ENCODE measurements at places on chromosomes 7 and 10. TPM values are rescaled to one million over a fixed set of nuclear protein-coding genes. Genes with fewer than 3 reads are reported as not detected.

DNA sequence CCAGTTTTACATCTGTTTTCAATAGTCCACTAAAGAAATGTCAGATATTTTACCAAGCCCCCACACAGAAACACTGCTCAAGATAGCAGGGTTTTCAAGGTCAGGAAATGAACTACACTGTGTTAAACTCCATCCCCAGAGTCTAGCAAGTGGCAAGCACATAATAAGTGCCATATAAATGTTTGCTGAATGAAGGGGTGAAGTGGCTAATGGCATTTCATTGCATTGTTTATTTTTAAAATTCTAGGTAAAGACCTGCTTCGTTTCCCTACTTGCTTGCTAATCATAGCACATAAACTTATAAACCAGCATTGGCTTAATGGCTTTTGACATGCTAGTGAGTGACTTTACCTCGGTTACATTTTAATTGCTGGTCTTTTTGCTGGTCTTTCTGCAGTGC is 322.6 kb downstream of the GRID1 start:
- no peaks in the 10 kb centered on the region for H3K4me1 ChIP-seq
- H3K27me3 ChIP-seq, result no peaks in the 10 kb centered on the region
- H3K4me3 ChIP-seq, result no peak overlapping the region
- H3K36me3 ChIP-seq, result no peaks in the 10 kb centered on the region
- no peak for DNase-seq

DNA sequence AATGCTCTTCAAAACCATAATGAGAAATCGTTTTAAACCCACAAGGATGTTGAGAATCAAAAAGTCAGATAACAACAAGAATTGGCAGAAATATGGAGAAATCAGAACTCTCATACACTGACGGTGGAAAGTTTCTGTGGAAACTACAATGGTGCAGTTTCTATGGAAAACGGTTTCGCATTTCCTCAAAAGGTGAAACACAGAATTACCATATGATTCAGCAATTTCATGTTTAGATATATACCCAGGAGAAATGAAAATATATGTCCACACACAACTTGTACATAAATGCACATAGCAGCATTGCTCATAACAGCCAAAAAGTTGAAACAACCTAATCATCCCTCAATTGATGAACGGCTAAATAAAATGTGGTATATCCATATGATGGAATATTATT is 218.2 kb downstream of the ARL4A start:
- no peaks in the 10 kb centered on the region for H3K4me1 ChIP-seq
- H3K27me3 ChIP-seq, result no peaks in the 10 kb centered on the region
- H3K36me3 ChIP-seq, result no peaks in the 10 kb centered on the region

GRCh38 chr7:29980151-29980550 is 9.4 kb downstream of the SCRN1 start:
- no peak overlapping the region for H3K27ac ChIP-seq
- H3K36me3 ChIP-seq, result no peaks in the 10 kb centered on the region
- no peaks in the 10 kb centered on the region for H3K27me3 ChIP-seq
- H3K4me3 ChIP-seq, result no peak overlapping the region

The GSTO2 gene
- 0.71 TPM for total RNA-seq

- no peak for DNase-seq
- H3K27me3 ChIP-seq, result no peaks in the 10 kb centered on the region
- H3K4me3 ChIP-seq, result no peak overlapping the region
- H3K36me3 ChIP-seq, result no peaks in the 10 kb centered on the region
- no peak overlapping the region for H3K27ac ChIP-seq
Observed at GRCh38 chr7:148367731-148368475, 222.7 kb upstream of the C7orf33 start.

GRCh38 chr7:121744319-121744718 is 128.6 kb upstream of the PTPRZ1 start:
- H3K4me3 ChIP-seq, result no peak overlapping the region
- no peaks in the 10 kb centered on the region for H3K27me3 ChIP-seq
- no peaks in the 10 kb centered on the region for H3K4me1 ChIP-seq

DNA sequence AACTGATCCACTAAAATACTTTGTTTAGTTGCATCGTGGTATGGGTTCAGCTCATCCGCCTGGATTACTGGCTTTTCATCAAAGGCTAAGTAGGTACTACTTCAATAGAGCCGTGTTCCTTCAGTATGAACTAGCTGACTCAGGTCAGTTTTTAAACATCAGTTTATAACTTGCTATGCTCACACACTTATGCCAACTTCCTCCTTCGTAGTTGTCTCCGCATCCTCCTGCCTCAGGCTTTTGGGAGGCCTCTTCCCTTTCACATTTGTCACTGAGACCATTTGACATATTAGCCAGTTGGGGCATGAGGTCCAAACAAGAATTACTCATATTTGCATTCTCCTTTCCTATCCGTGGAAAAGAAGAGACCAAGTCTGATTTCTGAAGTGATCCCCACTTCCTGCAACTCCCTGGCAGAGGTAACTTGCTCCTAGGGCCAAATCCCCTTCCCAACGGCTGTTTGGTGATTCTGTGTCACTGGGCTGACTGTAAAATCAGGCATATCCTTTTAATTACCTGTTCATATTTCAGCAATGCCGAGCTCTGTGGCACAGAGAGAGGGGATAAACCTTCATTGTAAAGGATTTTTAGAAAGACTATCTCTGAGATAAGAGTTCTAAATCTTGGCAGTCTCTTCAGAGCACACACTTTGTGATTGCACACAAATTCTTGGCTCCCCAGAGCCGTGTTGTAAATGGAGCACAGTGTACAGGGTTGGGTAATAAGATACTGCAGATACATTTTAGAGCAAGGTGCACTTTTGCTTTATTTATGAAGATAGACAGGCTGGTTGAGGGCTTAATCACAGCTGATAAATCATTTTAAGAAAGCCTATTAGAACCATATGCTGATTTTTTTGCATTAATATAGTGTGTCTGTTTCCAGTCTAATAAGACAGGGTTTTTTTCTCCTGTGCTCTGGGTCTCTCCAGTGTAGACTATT is 108.0 kb downstream of the CREB5 start:
- no peaks in the 10 kb centered on the region for H3K36me3 ChIP-seq
- H3K4me3 ChIP-seq, result no peak overlapping the region
- peaks cover 10% of the 10 kb centered on the region for H3K4me1 ChIP-seq
- no peaks in the 10 kb centered on the region for H3K27me3 ChIP-seq
- H3K27ac ChIP-seq, result peak overlapping the region; percentile 57

The SUGCT gene
- 3.3 TPM for total RNA-seq

The CALHM3 gene
- not detected for total RNA-seq

DNA sequence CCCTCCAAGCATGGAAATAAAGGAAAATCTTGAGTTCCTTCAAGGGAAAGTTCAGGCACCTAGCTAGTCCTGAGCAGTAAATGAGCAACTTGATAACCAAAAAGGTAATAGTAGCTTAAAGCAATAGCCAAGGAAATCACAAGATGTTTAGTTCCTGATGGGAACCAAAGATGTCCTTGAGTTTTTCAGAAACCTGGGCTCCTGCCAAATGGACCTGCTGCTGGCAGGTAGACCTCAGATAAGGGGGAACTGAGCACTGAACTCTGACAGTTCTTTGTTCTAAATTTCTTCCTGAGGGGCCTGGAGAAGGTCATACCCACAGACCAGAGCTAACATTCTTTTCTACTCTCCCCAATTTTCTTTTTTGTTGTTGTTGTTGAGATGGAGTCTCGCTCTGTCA is 48.5 kb downstream of the TMEM130 start:
- H3K27ac ChIP-seq, result no peak overlapping the region
- no peak for DNase-seq
- no peaks in the 10 kb centered on the region for H3K4me1 ChIP-seq
- no peak overlapping the region for H3K4me3 ChIP-seq

- H3K4me3 ChIP-seq, result no peak overlapping the region
- no peaks in the 10 kb centered on the region for H3K27me3 ChIP-seq
Observed at GRCh38 chr10:125015356-125015944, 73.5 kb downstream of the ZRANB1 start.

DNA sequence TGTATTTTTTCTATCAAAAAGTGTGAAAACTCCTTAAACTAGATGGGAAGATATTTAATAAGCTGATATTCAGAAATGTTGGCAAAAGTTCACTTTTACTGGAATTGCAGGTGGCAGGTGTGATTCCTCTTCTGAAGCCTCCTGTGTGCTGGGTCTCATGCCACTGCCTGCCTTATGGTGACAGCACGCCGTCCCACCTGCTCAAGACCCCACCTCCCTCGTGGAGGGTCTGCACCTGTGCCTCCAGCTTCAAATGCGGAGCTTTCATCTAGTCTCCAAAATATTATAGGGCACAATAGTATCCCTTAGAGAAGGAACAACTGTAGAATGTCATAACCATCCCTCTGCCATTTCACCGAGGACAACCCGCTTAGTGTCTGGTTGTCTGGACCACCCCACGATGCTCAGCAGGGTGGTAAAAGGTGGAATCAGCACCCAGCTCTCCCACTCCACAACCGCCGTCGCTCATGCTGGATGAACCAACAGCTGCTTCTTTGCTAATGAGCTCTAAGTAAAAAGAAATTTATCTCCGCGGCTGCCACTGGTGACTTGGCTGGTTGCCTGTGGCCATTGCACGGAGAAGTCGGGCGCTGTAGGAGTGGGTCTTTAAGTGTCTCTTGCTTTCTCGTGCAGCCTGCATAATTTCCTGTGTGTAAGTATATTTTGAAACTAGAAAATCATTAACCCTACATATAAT is 119.3 kb upstream of the TCERG1L start:
- DNase-seq, result no peak
- H3K27ac ChIP-seq, result no peak overlapping the region
- H3K36me3 ChIP-seq, result no peaks in the 10 kb centered on the region
- H3K27me3 ChIP-seq, result no peaks in the 10 kb centered on the region
- no peak overlapping the region for H3K4me3 ChIP-seq
- no peaks in the 10 kb centered on the region for H3K4me1 ChIP-seq

- no peak overlapping the region for H3K4me3 ChIP-seq
- H3K36me3 ChIP-seq, result no peaks in the 10 kb centered on the region
- no peak overlapping the region for H3K27ac ChIP-seq
- no peaks in the 10 kb centered on the region for H3K4me1 ChIP-seq
- DNase-seq, result no peak
Observed at GRCh38 chr7:1975581-1975980, 257.2 kb downstream of the MAD1L1 start.

Data from gastrocnemius medialis (tissue), 4 donors.